ENCODE measurements at places on chromosomes 1 and 21. TPM values are rescaled to one million over a fixed set of nuclear protein-coding genes. Genes with fewer than 3 reads are reported as not detected.

GRCh38 chr1:209040351-209040750 lies 543.2 kb upstream of the CAMK1G start:
- H3K36me3 ChIP-seq, result no peaks in the 10 kb centered on the region
- H3K4me1 ChIP-seq, result peaks cover 16% of the 10 kb centered on the region
- no peak overlapping the region for H3K27ac ChIP-seq
- peaks cover 3% of the 10 kb centered on the region for H3K27me3 ChIP-seq
- no peak overlapping the region for H3K4me3 ChIP-seq
- no peak for DNase-seq

DNA sequence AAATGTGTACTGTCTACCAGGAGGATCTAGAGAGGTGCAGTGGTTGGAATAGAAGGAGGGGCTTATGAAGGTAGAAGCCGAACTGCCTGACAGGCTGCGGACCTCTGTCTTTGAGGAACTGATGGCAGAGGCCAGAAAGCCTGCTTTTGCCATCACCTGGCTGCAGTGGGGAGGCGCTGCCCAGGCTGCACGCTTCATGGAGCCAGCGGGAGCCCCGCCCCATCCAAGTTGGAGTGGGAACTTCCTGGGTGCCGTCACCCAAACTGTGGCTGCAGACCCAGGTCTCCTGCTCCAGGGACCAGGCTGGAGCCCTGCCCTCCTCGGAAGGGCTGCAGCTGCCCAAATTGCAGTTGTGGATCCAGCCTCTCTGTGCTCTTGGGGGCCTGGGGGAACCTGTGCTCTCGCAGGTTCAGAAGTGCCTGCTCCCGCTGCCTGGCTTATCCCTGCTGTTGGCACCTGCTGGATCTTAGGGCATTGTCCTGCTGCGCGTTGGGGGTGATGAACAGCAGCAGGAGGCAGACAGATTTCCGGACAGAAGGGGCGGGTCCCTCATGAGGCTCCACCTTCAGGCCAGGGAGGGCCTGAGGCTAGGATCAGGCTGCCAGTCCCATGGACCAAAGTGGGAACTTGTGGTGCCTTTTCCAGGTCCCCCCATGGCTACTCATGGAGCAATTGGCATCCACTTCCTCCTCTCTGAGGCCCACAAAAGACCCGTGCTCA lies 118.0 kb upstream of the PLPPR4 start:
- H3K4me3 ChIP-seq, result no peak overlapping the region
- no peaks in the 10 kb centered on the region for H3K36me3 ChIP-seq
- DNase-seq, result no peak
- peaks cover 4% of the 10 kb centered on the region for H3K27me3 ChIP-seq
- no peak overlapping the region for H3K27ac ChIP-seq

TCEANC2 gene
- 7.8 TPM for total RNA-seq

RPE65 gene
- total RNA-seq, result not detected

CCDC27 gene
- not detected for total RNA-seq

- DNase-seq, result no peak
- no peaks in the 10 kb centered on the region for H3K36me3 ChIP-seq
- H3K27ac ChIP-seq, result no peak overlapping the region
- no peak overlapping the region for H3K4me3 ChIP-seq
- H3K4me1 ChIP-seq, result no peaks in the 10 kb centered on the region
Observed at GRCh38 chr1:190001187-190001586, 476.5 kb downstream of the BRINP3 start.

GRCh38 chr1:224014330-224014649 lies 99.6 kb upstream of the FBXO28 start:
- H3K4me1 ChIP-seq, result no peaks in the 10 kb centered on the region
- H3K27me3 ChIP-seq, result no peaks in the 10 kb centered on the region
- H3K36me3 ChIP-seq, result peaks cover 6% of the 10 kb centered on the region
- no peak overlapping the region for H3K27ac ChIP-seq
- no peak overlapping the region for H3K4me3 ChIP-seq
